Smooth muscle cell of trachea (primary cell): ENCODE measurements at places on chromosomes 12 and 14. TPM values are rescaled to one million over a fixed set of nuclear protein-coding genes. Genes with fewer than 3 reads are reported as not detected.

The PLD4 gene
- under 0.01 TPM in 2 replicates for total RNA-seq

The RSRC2 gene
- total RNA-seq: 25.0 and 52.5 TPM in 2 replicates

The POTEG gene
- total RNA-seq: not detected in 2 replicates

The RAD9B gene
- 0.29 and 0.83 TPM in 2 replicates for total RNA-seq

The MGP gene
- total RNA-seq: 3.5 and 4.1 TPM in 2 replicates

The TDRD9 gene
- total RNA-seq: 0.29 and 0.33 TPM in 2 replicates

The SVOP gene
- total RNA-seq: not detected in 2 replicates

The ACOT6 gene
- not detected in 2 replicates for total RNA-seq

The DHRS2 gene
- 0.33 TPM in 1 of 2 replicates, not detected in the other for total RNA-seq
